ENCODE measurements at places on chromosomes 7 and 10. TPM values are rescaled to one million over a fixed set of nuclear protein-coding genes. Genes with fewer than 3 reads are reported as not detected.

The CYP26C1 gene
- 2.0 TPM for total RNA-seq

The TMEM229A gene
- not detected for total RNA-seq

The SORBS1 gene
- 3.2 TPM for total RNA-seq

The C7orf25 gene
- 4.2 TPM for total RNA-seq

The TFPI2 gene
- 33.1 TPM for total RNA-seq
